ENCODE measurements at places on chromosomes 16 and 17. TPM values are rescaled to one million over a fixed set of nuclear protein-coding genes. Genes with fewer than 3 reads are reported as not detected.

DNA sequence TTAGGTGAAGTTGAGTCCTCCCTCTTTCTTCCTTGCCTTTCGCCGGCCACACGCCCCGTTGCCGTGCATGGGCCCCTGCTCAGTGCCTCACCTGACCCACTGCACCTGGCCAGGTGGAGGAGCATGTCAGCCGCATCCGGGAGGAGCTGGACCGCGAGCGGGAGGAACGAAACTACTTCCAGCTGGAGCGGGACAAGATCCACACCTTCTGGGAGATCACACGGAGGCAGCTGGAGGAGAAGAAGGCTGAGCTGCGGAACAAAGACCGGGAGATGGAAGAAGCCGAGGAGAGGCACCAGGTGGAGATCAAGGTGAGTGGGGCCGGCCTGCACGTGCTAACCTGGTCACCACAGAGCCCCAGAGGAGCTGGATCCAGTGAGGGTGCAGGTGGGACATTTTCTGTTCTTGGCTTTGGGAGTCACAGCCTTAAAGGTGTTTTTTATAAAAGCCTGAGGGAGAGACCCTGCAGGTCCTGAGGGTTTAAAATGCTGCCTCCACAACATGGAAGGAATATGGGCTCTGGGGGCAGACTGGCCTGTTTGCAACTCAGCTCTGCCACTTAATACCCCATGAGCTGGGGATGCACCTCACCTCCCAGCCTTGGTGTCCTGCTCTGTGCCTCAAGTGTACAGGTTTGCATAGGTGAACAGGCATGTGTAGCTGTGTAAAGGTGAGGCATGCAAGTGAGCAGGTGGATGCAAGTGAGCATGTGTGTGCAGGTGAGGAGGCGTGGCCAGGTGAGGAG, 12.1 kb upstream of the DBNDD1 start:
- no peak for DNase-seq

- no peak for DNase-seq
Observed at GRCh38 chr17:28042721-28043291, 329 bp downstream of the NLK start.

GRCh38 chr16:52405441-52405840, 141.5 kb downstream of the TOX3 start:
- DNase-seq, result no peak

- DNase-seq, result no peak
Observed at GRCh38 chr16:72099377-72099818, 5.8 kb downstream of the DHX38 start.

DNA sequence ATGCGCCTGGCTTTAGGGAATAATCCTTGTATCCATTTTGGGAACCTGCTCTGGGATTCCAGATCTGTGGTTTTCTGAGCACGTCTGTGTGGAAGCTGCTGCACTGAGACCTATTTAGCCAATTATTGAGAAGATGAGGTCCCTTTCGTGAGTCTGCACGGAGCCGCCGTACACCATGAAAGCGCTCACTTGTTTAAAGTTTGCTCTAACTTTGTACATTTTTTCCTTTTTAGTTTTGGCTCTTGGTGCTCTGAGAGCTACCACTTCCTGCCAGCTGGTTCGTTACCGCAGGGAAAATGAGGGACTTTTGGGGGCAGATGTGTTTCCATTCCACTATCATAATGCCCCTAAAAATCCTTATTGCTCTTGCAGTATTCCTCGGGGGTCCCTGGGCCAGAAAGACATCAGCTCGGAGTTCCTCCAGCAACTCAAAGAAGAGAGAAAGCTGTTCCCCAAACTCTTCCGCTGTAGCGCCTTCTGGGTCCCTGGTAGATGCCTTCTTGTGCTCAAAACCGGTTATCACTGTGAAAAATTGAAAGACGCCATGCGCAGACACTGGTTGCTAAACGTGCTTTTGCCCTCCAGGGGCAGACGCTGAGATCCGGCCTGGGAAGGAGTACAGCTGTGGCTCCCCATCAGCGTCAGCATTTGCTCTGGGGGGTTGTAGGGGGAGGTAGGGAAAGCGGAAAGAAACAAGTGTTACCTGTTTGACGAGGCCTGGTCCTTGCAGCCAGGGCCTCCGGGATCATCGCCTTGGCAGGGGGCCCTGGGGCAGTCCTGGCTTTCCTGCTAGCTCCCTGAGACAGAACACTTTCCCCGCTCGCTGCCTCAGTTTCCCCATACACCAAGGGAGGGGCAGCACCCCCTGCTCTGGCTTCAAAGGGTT, 238.1 kb downstream of the MRTFB start:
- DNase-seq, result no peak

DNA sequence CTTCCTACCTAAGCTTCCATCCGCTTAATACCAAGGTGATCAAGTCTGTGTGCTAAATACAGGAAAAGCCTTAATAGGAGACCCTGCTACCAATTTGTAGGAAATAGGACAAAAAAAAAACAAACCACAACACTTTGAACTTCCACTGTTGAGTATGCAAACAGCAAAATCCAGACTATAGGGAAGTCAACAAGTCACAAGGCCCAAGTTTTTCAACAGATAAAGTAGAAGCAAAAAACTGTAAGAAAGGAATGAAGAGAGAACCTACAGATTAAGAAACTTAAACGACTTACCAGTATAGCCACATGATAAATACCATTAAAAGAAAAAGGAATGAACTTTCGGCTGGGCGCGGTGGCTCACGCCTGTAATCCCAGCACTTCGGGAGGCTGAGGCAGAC, 7.4 kb downstream of the USP22 start:
- no peak for DNase-seq

The IL34 gene
- total RNA-seq, result 1.1 TPM

The AIPL1 gene
- not detected for total RNA-seq

The OR1A1 gene
- total RNA-seq, result not detected

All from right lobe of liver (tissue), 6 donors.